ENCODE measurements at places on chromosomes 16 and 17. TPM values are rescaled to one million over a fixed set of nuclear protein-coding genes. Genes with fewer than 3 reads are reported as not detected.

RNF43 gene
- 51.4 TPM for total RNA-seq

DNA sequence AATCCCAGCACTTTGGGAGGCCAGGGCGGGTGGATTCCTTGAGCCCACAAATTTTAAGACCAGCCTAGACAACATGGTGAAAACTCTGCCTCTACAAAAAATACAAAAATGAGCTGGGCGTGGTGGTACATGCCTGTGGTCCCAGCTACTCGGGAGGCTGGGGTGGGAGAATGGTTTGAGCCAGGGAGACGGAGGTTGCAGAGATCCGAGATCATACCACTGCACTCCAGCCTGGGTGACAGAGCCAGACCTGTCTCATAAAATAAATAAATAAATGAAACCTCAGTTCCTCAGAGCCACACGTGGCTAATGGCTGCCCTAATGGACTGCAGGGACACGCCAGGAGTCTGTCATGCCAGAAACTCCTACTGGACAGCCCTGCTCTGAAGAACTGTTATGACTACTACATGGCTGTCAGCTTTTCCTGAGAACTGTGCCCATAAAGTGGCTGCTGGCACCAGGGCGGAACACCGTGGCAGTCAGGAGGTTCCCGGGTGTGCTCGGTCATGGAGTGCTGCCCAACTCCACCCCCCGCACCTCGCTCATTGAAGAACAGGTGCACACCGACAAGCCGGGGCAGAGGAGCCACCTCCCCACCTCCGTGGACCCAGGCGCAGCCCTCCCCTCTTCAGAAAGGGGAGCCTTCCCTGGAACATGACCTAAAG is 4.3 kb downstream of the TMEM11 start:
- no peak overlapping the region for H3K27ac ChIP-seq
- H3K27me3 ChIP-seq: no peaks in the 10 kb centered on the region
- H3K36me3 ChIP-seq: peaks cover 33% of the 10 kb centered on the region
- no peak for DNase-seq

- peaks cover 42% of the 10 kb centered on the region for H3K4me1 ChIP-seq
- no peak overlapping the region for H3K4me3 ChIP-seq
- no peaks in the 10 kb centered on the region for H3K27me3 ChIP-seq
- no peak overlapping the region for H3K27ac ChIP-seq
- peaks cover 4% of the 10 kb centered on the region for H3K36me3 ChIP-seq
- no peak for DNase-seq
Observed at GRCh38 chr17:31515267-31515666, 123.8 kb downstream of the RAB11FIP4 start.

- no peaks in the 10 kb centered on the region for H3K36me3 ChIP-seq
- no peak for DNase-seq
- H3K4me1 ChIP-seq: no peaks in the 10 kb centered on the region
- H3K27ac ChIP-seq: no peak overlapping the region
- H3K4me3 ChIP-seq: no peak overlapping the region
- no peaks in the 10 kb centered on the region for H3K27me3 ChIP-seq
Observed at GRCh38 chr17:20206591-20206990, 197.4 kb downstream of the SPECC1 start.
